ENCODE measurements at places on chromosomes 11 and 22.
A peak's percentile ranks its signal among the peaks of the same experiment; 100 is the strongest.

DNA sequence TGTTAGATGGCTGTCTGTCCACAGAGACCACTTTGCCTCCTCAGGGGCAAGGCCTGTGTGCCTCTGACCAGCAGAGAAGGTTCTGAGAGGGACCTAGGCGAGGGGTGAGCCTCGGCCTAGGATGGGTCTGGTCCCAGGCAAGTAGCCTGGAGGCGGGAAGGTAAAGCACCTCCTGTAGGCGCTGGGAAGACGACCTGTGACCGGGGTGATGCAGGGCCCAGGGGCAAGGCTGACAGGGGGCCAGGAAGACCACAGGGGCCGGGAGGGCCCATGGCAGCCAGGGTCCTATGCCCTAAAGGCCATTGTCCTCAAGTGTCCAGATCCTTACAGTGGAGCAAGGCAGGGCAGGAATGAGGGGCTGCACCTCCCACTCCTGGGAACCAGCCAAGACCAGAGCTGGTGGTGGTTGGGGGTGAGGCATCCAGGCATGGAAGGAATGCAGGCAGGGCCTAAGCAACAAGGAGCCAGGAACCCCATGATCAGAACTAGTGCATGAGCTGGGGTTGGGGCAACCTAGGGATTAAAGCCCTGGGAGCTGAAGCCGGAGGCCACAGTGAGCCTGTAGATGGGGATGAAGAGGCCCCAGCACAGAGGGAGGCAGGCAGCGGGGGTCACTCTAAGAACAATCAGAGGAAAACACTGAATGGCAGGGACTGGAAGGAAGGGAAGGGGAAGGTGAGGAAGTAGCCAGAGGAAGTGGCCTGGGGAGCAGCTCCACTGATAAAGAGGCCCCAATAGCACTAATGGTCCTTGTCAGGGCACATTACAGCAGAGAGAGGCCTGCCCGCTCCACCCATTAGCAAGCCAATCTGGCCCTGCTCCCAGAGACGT is 32.9 kb upstream of the KLHL35 start:
- DNase-seq: peak; percentile 36

- DNase-seq: no peak
These were observed 91.2 kb downstream of the TEAD1 start for GRCh38 chr11:12765428-12765827.

GRCh38 chr11:72146625-72147024 is 11.1 kb downstream of the FOLR3 start:
- DNase-seq: no peak

- no peak for DNase-seq
These were observed 740 bp upstream of the TRMT2A start for GRCh38 chr22:20117633-20118299.

Measured in glomerular endothelial cell (primary cell).